ENCODE measurements at places on chromosomes 11 and 22. TPM values are rescaled to one million over a fixed set of nuclear protein-coding genes. Genes with fewer than 3 reads are reported as not detected.

Gene MMP8
- polyA plus RNA-seq = 0.02 TPM

Gene ANO1
- 6.8 TPM for polyA plus RNA-seq

Gene CD3D
- polyA plus RNA-seq = 0.27 TPM

Gene SMC1B
- polyA plus RNA-seq = not detected

Gene BDNF
- polyA plus RNA-seq = 0.05 TPM

Gene MYBPC3
- polyA plus RNA-seq = 1,009 TPM

Gene MS4A3
- polyA plus RNA-seq = not detected

Gene OR5B21
- polyA plus RNA-seq = not detected

Gene EFCAB6
- 0.70 TPM for polyA plus RNA-seq
